ENCODE measurements at places on chromosomes 6 and 20.

DNA sequence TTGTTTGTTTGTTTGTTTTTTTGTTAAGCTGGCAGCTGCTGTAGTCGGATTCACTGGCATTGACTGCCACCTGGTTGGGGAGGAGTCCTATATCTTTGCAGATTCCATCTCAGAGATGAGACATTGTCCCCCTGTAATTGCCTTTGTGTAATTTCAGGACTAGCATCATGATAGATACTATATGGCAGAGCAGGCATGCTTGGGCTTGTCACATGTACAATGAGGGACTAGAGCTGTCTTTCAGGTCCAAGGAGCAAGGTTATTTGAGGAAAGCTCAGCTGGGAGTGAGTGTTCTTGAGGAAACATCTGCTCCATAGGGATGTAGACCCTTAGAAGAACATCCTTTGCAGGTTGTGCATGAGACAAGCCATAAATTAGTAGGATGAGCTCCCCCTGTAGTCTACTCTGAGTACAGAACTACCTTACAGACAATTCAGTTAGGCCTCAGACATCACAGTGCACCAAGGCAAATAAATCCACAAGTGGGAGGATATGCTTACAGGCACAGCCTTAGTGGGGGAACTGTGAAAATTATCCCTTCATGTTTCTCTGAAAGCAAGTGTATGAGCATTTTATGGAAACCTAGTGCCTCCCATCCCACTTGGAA lies 62.1 kb downstream of the BMP2 start:
- DNase-seq: no peak

DNA sequence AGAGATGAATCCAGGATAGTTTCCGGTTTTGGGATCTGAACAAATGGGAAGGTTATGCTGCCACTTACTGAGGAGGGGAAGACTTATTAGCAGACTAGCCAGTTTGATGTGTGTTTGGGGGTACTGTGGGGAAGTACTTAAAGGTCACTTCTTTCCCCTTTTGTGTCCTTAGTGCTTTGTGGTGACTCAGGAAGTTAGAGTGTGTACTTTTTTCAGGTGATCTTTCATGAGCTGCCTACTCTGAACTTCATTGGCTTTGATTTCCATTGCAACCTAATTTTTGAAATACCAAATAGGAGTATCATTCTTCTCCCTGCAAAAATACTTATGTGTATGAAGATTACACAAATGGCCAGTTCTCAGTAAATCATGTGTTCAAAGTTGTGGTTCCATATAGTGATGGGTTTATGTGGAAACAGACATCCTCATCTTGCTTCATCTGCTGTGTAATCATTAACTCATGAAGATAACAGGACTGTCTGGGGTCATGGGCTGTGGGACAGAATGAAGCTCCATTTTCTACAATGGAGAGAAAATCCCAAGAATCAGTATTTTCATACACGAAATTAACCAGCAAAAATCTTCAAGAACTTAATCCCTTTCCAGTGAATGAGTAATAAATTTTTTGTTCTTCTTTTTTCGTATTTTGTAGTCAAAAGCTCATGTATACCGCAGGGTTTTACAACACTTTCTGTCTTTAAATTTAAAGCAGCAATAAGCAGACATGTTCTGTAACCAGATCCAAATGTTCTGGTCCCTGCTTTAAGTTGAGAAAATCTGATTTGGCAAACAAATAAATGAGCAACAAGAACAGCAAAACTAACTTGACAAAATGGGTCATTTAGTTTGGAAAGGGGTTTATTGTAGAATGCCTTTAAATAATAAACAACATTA lies 272.2 kb upstream of the FLRT3 start:
- no peak for DNase-seq

DNA sequence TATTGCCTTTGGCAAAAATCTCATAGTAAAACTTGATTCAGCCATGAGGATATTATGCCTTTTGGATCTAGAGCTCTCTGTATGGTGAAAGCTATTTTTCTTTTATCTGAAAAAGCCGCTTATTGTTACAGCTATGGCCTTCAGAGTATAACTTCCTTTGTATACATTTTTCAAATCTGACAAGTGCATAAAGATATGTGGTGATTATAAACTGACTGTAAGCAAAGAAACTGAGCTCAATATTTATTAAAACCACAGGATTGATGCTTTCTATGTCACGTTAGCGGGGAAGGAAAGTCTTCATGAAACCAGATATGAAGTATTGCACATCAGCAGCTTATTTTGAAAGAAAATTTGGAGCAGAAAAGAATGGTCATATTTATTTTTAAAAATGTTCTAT lies 151.8 kb downstream of the THEMIS start:
- no peak for DNase-seq

- no peak for DNase-seq
These were observed 960 bp downstream of the ATP9A start for GRCh38 chr20:51766994-51767866.

GRCh38 chr6:139510040-139510790 lies 135.8 kb upstream of the CITED2 start:
- DNase-seq: no peak

DNA sequence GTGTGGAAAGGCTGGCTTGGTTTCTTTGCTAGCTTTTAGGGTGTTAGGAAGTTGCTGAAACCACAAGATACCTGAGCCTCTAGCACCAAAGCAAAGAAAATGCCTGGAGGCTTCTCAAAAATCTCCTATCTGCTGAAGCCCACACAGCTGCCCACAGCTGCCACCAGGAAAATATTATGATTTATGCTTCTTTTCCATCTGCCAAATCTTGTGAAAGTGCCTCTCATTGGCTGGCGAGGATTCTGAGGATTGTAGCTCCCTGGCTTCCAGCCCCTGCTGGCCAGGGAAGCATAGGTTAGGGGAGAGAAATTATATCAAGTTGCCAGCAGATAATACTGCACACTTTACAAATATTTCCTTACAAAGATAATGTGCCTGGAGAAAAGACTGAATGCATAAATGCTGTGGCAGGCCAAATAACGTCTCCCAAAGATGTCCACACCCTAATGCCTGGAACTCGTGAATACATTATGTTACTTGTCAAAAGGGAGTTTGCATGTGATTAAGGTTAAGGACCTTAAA lies 98.4 kb downstream of the MRPL14 start:
- DNase-seq: no peak

GRCh38 chr6:113115196-113115595 lies 741.9 kb upstream of the MARCKS start:
- DNase-seq: no peak

GRCh38 chr6:138430361-138431145 lies 26.5 kb downstream of the HEBP2 start:
- DNase-seq: no peak

GRCh38 chr6:98433325-98434056 lies 400.9 kb upstream of the POU3F2 start:
- no peak for DNase-seq

DNA sequence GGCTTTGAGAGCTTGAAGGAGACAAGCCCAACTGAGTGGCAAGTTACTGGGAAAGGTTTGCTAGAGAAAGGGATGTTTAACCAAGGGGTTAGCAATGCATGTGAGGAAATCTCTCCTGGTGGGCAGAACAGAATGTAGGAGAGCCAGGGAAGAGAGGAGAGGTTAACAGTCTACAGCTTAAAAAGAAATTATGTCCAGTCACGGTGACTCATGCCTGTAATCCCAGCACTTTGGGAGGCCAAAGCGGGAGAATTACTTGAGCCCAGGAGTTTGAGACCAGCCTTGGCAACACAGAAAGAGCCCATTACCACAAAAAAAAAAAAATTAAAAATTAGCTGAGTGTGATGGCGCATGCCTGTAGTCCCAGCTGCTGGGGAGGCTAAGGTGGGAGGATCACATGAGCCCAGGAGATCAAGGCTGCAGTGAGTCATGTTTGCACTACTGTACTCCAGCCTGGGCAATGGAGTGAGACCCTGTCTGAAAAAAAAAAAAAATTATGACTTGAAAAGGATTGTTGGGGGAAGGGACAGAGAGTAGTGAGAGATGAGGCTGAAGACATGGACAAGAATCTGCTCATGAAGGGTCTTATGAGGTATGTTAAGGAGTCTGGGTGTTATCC lies 264.9 kb downstream of the TBC1D7 start:
- no peak for DNase-seq

DNA sequence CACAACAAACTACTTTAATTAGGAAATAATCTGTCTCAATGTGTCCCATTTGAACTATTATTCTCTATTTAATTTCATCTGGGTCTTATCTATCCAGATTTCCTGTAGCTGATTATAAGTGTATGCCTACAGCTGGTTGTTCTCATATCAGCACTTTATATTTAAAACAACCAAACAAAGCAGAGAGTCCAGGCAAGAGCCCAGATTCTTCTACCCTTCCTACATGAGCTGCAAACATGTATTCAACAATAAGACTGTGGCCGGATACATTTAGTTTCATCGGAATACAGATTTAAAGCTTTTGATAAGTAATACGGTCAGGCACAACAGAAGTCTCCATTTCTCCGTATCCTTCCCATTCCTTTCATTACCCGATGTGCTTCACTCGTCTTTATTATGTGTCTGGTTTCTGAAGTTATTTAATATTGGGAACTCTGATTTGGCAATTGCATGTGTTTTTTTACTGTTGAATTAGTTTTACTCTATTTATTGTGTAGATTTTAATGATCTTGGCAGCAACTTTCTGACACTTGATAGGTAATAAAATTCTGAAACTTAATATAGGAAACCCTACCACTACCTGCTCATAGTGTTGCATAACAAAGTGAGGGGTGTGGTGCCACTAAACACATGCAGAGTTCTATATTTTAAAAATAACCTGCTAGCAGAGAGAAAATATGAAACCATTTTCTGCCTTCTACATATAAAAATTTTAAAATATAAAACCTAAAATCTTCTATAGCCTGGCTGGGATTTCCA lies 653.5 kb upstream of the PTCHD4 start:
- DNase-seq: no peak

DNA sequence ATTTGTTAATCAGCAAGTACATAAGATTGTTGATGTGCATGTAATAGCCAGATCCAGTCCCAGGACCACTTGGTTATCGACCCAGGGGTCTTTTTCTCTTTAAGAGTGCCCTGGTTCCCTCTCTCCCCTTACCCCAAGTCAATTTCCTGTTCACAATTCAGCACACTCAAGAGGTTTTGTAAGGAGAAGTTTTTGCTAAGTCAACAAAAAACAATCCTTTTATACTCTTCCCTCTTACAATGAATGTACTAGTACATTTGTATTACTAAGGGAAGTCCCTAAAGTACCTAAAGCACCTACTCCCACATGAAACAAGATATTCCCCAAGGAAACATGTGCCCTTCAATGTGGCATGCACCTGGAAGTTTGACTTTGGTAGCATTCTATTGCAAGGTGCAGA lies 1.6 kb upstream of the NT5DC1 start:
- DNase-seq: no peak

DNA sequence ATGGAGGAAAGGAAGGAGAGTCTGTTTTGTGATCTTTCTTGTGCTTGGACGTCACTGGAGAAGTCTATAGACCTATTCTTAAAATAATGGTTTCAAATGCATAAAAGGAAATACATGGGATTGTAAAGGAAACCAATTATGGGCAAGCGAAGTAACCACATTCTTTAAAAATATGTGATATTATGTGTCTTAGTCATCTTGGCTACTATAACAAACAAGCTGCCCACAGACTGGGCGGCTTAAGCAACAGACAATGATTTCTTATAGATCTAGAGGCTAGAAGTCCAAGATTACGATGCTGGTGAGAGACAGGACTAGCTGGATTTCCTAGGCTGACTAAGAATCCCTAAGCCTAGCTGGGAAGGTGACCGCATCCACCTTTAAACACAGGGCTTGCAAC lies 49.4 kb upstream of the CD83 start:
- no peak for DNase-seq

GRCh38 chr6:166446146-166446545 lies 63.4 kb upstream of the MPC1 start:
- no peak for DNase-seq

GRCh38 chr6:79954849-79955248 lies 7.5 kb upstream of the ELOVL4 start:
- no peak for DNase-seq

GRCh38 chr20:50278684-50279531 lies 88.3 kb downstream of the CEBPB start:
- DNase-seq: no peak

DNA sequence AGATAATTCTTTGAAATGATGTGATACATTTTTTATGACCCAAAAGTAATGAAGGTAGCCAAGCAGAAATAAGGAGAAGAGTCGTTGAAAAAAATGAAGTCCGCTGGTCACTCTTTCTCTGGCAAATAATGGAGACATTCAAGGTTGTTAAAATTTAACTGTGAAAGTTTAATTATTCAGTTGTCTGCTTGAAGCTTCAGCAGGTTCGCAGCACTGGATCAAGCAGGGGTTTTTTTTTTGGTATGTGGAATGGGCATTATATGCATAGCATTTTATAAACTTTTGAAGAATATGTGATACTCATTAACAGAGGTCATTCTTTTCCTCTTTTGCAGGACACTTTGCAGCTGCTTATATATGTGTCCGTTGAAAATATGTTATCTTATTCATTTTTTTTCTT lies 21.6 kb upstream of the FUT9 start:
- no peak for DNase-seq

- no peak for DNase-seq
These were observed 613 bp upstream of the SASH1 start for GRCh38 chr6:148342100-148342349.

GRCh38 chr20:53077373-53078205 lies 105.4 kb downstream of the TSHZ2 start:
- no peak for DNase-seq

- no peak for DNase-seq
These were observed 14.8 kb downstream of the DDX43 start for GRCh38 chr6:73409395-73409794.

DNA sequence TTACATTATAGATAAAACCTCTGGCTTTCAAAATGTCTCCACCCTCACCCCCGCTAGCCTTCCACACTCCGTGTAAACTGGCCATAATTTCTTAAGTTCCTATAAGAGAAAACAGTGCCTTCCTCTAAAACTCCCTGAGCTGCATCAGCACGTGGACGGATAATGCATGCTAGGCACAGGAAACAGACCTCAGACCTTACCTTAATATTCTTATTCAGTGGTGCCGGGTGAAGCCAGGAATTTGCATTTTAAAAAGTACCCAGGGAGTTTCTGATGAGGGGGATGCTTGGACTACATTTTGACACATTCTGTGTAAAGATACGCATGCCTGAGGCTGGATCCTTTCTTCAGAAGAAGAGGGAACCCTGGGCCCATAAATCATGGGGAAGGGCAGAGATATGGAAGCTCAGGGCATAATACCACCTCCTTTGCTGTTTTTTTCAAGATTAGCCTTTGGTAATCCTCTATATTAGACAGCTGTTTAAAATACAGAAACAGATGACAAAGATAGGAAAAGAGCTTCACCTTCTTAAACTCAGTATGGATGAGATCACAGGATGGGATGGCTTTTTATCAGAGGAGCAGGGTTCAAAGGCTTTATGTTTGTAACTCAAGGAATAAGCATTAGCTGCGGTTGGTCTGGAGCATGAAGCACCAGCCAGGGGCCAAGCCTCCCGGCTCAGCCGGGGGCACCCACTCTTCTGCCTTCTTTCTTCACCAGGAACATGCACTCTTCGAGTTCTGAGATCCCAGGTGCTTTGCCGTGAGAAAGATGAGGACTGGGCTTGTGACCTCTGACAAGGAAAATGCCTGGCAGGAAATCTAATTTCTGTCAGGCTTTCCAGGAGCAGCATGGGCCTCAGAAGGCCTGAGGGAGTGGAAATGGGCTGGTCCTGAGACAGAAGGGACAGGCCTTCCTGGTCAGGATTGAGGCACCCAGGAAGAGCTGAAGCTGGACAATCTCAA lies 218.1 kb upstream of the SOX4 start:
- DNase-seq: no peak
